ENCODE measurements at places on chromosomes 6 and 20.

- DNase-seq, result peak; percentile 87
Observed at GRCh38 chr6:32952817-32953739, at the start of gene HLA-DMA. Gene HLA-DMA, minus strand, starts transcription at chr6:32953097. Its CDS starts 61 bp downstream, at chr6:32953036.

- DNase-seq, result no peak
Observed at GRCh38 chr6:154161689-154162088, 122.6 kb downstream of the OPRM1 start.

GRCh38 chr6:77403424-77403823, 59.9 kb downstream of the HTR1B start:
- no peak for DNase-seq

GRCh38 chr6:10585209-10585845, 64.2 kb downstream of the GCNT2 start:
- peak; percentile 21 for DNase-seq

- DNase-seq, result peak; percentile 94
Observed at GRCh38 chr20:50929299-50930138, 1.7 kb downstream of the ADNP start.

- DNase-seq, result no peak
Observed at GRCh38 chr6:56660381-56660730, 17.7 kb upstream of the DST start.

GRCh38 chr6:42781546-42781795, 381 bp upstream of the BICRAL start:
- DNase-seq, result no peak

DNA sequence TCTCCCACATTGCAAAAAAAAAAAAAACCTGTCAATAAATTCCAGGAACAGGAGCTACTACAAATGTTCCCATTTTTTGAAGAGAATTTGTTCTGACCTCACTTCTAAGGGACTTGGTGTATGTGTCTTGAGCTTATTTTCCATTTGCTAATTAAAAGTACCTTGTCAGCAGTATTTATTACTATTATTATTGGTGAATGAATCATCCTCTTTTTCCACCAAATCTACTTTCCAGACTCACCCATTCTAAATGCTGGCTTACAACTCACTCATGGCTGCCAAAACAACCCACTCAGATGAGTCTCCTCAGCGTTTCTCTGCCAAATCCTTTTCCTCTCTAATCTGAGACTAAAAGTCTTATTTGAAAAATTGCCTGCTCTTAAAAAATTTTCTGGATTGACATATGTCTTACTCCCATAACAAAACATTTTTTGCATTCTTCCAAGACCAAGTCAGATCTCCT, 33.2 kb upstream of the TASP1 start:
- DNase-seq, result no peak

DNA sequence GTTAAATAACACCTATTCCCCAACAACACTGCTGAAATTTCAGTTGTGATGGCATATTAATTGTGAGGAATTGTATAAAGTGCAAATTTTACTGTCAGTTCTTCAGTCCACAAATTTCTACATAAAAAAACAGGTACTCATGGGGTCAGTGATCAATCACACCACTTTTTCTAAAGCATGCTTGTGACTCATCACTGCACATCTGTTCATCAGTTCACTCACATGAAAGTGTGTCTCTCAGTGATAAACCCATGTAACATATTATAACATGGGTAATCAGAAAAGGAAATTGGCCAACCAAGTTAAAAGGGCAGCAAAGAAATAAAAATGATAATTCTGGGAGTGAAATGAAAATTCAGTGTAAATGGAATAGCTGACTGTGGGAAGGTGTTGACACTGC, 234.7 kb upstream of the FKBP1C start:
- no peak for DNase-seq

DNA sequence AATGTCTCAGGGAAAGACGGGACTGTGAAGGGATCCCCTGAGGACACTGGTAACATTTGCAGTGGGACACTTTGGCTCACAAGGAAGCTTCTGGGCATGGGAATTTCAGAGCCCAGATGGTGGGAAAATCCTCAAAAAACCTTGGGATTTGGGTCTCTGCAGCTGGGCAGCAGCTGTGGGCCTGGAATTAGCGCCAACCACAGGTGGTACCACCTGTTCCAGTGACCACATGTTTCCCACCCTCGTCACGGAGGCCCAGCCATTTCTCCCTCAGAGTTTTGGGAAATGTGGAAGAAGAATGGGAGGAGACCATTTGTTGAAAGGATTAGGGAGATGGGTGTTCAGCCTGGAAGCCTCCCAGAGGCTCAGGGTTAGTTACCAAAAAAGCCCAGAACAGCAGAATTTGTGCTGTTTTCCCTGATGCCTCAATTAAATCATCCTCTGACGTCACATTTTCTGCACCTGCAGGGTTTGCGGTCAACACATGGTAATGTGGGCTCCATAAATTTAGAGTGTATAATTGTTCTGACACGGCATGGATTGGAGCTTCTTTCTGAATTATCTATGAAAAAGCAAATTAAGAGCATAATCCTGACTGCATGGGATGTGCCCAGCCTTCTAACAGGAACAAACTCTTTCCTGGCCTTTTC, 34.4 kb downstream of the EDN3 start:
- DNase-seq, result no peak

GRCh38 chr20:13396022-13396421, 174.9 kb downstream of the ISM1 start:
- DNase-seq, result no peak

GRCh38 chr6:138652824-138653223, 120.7 kb upstream of the CCDC28A start:
- no peak for DNase-seq

GRCh38 chr6:6915219-6915618, 192.5 kb upstream of the RREB1 start:
- no peak for DNase-seq

- no peak for DNase-seq
Observed at GRCh38 chr6:167714152-167714551, 112.6 kb upstream of the AFDN start.

DNA sequence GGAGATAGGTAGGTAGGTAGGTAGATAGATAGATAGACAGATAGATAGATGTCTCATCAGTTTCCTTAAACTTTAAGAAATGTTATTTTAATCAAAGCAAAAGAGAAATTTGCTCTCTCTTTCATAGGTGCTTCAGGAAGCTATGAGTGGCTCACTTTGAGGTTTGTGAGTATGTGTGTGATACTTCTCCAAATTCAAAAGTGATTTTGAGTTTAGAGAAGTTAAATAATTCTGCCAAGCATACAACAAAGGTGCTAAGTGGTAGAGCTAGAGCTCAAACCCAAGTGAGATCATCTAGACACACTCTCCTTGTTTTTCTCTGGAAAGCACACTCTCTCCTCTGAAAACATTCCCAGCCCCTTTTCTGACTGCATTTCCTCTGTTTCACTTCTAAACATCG, 156.2 kb downstream of the EDN1 start:
- DNase-seq, result no peak

DNA sequence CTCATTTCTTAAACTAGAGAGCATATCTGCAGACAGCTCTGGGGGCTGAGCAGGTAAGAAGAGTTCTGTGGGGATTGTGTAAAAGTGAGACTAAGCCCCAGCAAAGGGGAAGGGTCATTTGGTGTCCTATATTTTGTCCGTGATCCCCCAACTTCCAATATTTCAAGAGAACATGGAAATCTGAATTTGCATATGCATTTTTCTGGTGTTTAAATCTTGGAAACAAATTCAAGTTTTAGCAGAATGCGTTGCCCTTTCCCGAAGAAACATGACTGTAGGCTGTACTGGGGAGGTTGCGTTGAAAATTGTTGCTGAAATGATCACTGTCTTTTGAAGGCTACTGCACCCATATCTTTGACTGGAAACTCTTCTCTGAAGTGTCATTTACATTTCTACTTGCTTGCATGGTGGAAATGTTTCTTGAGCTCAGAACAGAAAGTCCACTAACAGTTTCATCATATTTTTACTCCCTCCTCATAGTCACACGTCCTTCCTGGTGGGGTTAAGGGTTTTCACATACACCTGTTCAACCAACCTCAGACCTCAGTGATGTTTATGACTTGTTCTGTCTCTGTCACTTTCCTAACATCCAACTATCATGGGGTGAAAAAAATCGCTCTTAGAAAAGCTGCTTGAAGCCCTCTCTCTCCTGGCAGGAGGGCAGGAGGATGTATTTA, 140.3 kb downstream of the BCAS1 start:
- no peak for DNase-seq

- DNase-seq, result no peak
Observed at GRCh38 chr6:147207351-147207750, 3.1 kb downstream of the STXBP5 start.

GRCh38 chr20:655726-656624, 3.0 kb upstream of the SRXN1 start:
- DNase-seq, result no peak

DNA sequence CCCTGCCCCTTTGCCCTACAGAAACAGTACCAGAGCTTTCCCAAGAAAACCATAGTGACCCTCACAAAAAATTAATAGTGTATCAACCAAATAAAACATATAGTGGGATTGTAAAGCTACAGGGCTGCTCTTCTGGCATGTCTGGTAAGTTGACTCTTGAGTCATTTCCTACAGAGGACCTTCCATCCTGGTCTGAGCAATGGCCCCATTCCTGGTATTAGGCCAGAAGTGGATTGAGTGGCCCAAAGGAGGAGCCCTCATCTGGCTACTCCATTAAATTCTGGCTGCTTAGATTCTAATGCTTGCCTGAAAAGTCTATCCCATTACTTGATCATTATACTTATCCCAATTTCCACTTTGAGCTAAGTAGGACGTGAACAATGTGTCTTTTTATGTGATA, 150.9 kb upstream of the HMGN3 start:
- peak; percentile 13 for DNase-seq

DNA sequence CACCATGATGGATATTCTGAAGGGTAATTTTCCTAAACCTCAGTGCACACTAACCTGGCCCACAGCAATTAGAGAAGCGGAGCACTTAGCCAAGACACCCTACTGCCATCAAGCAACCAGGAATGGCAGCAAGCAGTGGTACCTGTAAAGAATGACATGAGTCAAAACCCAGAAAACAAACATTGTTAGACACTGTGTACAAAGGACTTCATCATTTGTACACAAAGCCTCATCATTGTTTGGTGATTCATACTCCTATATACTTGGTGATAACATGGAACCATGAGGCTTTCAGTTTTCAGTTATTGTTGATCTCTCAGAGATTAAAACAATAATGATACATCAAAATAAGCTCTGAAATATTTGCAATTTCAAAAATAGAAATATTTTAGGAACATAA, 74.6 kb downstream of the MLIP start:
- no peak for DNase-seq

GRCh38 chr20:10873026-10873425, 199.2 kb upstream of the JAG1 start:
- DNase-seq, result no peak

DNA sequence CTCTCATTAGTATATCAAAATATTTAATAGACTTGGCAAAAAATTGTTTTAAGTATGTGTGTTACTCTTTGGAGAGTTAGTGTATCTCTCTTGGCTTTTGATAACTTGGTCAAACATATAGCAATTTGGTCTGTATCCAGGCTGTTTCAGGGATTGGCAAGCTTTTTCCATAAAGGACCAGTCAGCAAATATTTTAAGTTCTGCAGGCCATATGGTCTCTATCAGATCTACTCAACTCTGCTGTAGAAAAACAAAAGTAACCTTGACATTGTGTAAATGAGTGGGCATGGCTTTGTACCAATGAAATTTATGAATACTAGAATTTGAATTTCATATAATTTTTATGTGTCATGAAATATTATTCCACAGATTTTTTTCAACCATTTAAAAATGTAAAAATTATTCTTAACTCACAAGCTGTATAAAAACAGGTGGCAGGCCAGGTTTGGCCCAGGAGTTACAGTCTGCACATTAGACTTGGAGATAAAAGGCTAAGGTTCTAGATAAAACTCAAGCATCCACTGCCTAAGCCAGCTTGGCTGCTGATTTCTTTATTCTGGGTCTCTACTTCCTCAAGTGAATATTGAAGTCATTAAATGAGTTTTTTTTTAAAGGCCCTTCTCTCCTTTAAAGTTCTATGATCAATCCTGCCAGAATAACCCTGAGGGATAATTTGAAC, 13.7 kb downstream of the GSTA4 start:
- DNase-seq, result no peak

- no peak for DNase-seq
Observed at GRCh38 chr6:168782187-168782751, 341.3 kb downstream of the SMOC2 start.

DNA sequence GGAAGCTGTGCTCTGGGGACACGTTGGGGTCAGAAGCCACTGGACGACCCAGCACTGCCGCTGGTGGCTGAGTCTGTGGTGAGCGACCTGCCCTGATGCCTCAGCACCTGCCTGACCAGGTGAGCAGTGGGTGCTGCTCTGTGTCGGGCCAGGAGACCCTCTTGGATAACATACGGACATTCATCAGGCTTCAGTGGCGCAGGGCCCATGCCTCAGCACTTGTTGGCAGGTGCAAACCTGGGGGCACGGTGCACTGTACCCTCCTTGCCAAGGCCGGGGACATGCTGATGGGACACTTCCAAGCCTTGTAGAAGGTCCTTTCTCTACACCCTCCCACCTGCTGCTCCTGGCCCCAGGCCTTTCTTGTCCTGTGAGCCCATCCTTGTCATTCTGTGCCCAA, 34.1 kb downstream of the MYT1 start:
- DNase-seq, result no peak

DNA sequence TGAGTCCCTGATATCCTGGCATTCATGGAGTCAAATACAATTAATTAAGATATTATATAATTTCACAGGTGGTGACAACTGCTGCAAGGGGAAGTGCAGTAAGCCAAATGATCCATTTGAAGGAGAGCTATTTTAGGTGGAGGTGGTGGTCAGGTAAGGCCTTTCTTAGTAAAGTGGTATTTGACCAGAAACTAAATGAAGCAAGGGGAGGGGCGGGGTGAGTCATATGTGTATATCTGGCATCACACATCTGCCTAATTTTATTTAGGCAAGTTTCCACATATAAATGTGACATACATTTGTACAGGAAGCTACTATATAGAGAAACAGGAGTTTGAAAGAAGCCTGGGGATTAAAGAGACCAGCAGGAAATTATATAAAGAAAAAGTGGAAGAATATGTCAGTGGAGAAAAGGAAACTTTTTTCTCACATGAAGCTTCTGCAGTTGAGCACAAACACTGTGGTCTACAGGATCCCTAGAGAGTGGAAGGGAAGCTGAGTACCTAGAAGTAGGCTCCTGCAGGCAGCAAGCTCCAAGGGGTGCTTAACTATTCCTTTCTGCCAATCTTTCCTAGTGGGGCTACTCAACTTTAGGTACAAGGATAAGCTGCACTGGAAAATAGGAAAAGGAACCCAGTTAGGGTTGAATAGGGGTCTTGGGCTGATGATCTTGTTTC, 99.6 kb downstream of the OGFRL1 start:
- no peak for DNase-seq

GRCh38 chr20:34312024-34312460, 8.9 kb upstream of the AHCY start:
- DNase-seq, result no peak

Data from Daoy (cell line).